Thoracic aorta (tissue), 2 donors: ENCODE measurements at places on chromosomes 3 and 15. TPM values are rescaled to one million over a fixed set of nuclear protein-coding genes. Genes with fewer than 3 reads are reported as not detected.

CILP gene
- 8.5 TPM for total RNA-seq

DNA sequence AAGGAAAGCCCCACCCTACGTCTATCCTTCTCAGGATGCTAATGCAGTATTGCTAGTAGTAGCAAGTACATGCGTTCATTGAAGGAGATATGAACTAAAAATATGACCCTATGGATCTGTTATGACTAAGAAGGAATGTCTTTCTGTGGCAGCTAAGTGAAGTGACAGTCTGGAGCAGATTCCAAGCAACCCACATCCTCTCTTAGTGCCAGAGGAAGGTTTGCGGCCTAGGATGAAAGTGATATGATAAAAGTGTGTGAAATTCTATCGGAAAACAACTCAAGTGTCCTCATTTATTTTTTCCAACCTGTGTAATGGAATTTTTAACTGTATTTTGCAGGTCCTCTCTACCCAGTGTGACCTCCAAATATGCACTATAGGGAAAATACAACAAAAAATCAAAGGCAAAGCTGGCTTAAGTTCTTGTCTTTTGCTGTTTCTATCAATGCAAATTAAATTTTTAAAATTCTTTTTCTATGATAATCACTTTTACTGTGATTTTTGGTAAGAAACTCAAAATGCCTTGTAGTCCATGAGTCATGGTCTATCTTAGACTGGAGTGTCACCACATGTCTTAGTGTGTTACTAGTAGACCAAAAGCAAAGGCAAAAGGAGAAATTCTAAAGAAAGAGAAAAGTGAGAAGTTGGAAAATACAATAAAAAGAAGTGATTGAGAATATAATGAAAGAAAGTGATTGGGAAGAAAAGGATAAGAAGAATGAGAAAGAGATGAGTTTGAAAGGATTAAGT is 161.2 kb upstream of the TMCO5A start:
- DNase-seq: no peak

SEMA3F gene
- 35.1 TPM for total RNA-seq

DNA sequence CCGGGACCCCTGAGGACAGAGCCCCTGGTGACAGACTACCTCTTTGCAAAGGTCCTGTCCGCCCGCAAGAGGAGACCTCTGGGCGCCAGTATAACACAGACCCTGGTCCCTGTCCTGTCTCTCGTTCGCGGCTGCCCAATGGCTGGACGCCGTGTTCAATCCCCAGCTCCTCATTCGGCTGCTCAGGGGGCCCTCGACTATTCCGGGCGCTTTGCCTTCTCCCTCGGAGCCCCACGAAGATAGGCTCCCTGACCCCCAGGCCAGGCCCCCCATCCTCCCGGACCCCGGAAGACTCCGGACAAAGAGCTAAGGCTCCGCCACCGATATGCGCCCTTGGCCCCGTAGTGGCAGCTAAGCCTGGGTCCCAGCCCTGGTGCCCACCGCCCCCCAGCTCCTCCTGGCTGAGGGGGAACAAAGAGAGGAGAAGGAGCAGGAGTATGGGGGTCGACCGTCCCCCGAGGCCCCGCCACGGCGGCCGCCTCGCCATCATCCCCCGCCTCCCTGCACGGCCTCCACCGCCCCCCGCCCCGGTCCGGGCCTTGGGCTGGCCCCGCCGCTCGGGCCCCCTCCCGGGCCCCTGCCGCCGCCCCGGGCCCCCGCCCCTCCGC is 437 bp downstream of the CELSR3 start:
- DNase-seq: no peak

DNA sequence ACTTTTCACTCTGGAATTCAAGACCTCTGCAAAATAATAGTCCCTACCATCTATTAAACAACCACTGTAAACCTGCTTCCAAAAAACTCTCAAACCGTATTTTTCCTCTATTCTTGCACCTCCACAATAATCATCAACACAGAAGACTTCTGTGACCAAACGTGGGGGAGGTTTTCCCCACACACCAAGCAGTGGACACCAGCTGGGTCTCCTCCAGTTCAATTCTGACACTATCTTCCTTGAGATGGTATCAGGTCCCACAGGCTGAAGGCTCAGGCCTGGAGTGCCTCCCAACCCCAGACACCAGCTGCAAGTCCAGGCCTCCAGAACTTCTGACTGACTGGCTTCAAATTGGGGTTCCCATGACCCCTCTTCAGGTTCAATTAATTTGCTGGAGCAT is 89.6 kb upstream of the RAP2B start:
- DNase-seq: no peak

TMEM207 gene
- not detected for total RNA-seq
